ENCODE measurements at places on chromosomes 7 and 10. TPM values are rescaled to one million over a fixed set of nuclear protein-coding genes. Genes with fewer than 3 reads are reported as not detected.

The PRKG1 gene
- 29.3 TPM for total RNA-seq

The ADAMTS14 gene
- total RNA-seq = 0.23 TPM

The RAMP3 gene
- 38.8 TPM for total RNA-seq

The ASB10 gene
- 26.1 TPM for total RNA-seq

The ABCA13 gene
- 0.09 TPM for total RNA-seq

The GIMAP4 gene
- total RNA-seq = 25.1 TPM
